ENCODE measurements at places on chromosomes 4 and X. TPM values are rescaled to one million over a fixed set of nuclear protein-coding genes. Genes with fewer than 3 reads are reported as not detected.

GRCh38 chr4:90542216-90542615 is 415.0 kb downstream of the CCSER1 start:
- DNase-seq: no peak

- no peak for DNase-seq
These were observed 28.7 kb downstream of the CC2D2A start for GRCh38 chr4:15498356-15498755.

- DNase-seq: no peak
These were observed 147.1 kb downstream of the CPEB2 start for GRCh38 chr4:15149234-15149838.

DNA sequence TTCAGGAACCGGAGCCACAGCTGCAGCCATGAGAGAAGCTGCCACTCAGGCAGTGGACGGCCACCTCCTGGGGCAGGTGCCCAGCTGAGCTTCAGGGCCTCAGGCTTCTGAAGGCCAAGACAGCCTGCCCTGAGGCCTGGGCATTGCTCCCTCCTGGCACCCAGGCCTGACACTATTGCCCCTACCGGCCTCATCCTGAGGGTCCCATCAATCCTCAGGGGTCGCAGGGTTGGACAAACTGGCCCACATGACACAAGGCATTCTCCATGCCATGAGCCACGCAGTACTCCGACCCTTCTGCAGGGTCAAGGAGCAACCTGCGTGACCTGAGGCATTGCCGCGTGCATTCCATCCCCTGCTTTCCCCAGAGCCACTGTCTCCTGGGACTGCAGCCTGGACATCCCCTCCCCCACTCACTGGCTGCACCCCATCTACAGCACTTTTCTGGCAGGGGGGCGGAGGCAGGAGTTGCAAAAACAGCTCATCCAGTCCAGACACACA is 3.0 kb upstream of the ZFP92 start:
- DNase-seq: no peak

DNA sequence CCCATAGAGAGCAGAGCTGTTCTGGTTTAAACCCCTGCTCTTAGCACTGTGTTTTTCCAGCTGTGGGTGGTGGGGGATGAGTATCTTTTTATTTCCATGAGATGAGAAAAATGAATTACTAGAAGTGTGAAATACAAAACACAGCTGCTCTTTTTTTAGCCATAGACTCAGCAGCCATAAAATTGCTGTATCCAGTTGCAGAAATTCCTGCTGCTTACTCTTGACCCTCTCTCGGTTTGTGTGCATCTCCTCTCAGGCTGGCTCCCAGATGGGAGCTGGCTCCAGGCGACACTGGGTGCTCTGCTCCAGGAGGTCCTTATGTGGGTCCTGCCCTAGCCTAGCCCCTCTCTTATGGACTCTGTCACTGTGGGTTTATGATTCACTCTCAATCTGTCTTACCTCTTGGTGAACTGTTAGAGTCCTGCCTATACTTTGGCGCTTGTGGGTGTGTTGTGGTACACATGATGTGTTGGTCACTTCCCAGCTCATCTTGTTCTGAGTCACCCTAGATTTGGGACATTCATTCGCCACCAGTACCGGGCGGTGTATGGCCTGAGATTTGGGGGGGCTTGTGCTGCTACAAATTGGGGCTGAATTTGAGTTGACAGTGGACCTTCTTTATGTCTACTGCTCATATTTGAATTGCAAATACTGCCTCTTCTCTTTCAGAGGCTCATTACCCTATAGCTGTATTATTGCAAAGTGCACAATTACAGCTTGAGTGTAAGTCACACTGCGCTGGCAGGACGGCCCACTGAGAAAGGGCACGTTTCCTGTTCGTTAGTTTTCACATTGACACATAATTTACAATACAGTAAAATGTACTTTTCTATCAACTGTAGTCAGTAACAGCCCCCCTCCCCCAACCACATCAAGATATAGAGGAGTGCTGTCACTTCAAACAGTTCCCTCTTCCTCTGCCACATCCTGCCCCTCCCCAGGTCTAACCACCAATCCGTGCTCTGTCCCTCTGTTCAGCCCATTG is 46.9 kb upstream of the MSANTD1 start:
- peak; percentile 73 for DNase-seq

GRCh38 chr4:4658052-4658451 is 116.2 kb upstream of the STX18 start:
- DNase-seq: no peak

GRCh38 chr4:80610845-80611677 is 275.5 kb downstream of the CFAP299 start:
- DNase-seq: no peak

DNA sequence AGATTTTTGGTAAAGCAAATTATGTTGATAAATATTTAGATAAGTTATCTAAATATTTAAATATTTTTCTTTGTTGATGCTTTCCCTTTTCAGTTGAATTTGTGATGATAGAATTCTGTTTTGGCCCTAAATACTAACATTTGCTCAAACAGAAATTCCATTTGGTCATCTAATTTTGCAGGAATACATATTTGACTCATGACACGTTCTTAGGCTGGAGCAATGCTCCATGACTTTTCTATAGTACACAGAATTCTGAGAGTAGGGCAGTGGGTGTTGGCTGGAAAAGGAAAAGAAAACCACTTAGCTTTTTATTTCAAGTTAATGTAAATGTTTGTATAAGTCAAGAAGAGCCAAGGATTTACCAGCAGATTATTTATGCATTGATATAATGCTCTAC is 58.6 kb upstream of the GK2 start:
- no peak for DNase-seq

- DNase-seq: no peak
These were observed 26.9 kb downstream of the AFF1 start for GRCh38 chr4:86961605-86962295.

DNA sequence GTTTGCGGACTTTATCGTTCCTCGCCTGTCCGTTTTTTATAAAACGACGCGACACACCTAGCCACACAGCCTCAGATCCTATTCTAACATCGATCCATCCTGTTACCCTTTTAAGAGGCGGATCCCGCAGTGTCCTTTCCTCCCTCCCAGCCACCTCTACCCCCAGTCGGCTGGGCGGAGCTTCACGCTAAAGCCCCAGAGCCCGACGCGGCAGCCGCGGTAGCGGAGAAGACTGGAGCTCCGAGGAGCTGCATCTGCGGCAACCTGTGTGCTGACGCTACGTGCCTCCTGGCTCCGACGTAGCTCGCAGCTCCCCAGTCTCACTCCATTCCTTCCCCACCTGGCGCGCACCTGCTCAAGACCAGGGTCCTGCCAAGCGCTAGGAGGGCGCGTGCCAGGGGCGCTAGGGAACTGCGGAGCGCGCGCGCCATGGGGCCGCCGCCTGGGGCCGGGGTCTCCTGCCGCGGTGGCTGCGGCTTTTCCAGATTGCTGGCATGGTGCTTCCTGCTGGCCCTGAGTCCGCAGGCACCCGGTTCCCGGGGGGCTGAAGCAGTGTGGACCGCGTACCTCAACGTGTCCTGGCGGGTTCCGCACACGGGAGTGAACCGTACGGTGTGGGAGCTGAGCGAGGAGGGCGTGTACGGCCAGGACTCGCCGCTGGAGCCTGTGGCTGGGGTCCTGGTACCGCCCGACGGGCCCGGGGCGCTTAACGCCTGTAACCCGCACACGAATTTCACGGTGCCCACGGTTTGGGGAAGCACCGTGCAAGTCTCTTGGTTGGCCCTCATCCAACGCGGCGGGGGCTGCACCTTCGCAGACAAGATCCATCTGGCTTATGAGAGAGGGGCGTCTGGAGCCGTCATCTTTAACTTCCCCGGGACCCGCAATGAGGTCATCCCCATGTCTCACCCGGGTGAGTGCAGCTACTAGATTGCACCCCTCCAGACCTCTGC is at the start of gene RNF128:
RNF128 (plus strand) TSS at position 217 of the 953 bp plus-strand sequence; CDS start at position 430, 213 bp downstream.
- no peak for DNase-seq

- DNase-seq: no peak
These were observed 20.5 kb downstream of the CNGA1 start for GRCh38 chr4:47996021-47996420.

- no peak for DNase-seq
These were observed 5.0 kb downstream of the LNX1 start for GRCh38 chr4:53586121-53586816.

DNA sequence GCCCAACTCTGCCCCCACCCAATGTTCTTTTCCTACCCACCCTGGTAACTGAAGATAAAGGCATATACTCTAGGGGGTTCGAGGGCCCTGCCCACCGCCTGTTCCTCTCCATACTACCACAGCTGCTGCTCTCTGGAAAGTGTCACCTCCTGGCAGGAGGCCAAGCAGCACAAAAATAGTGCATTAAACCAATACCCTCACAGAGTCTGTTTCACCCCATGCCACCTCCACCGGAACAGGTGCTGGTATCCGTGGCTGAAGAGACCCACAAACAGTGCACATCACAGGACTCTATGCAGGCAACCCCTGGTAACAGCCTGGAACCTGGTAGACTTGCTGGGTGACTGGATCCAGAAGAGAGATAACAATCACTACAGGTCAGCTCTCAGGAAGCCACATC is 85.1 kb upstream of the CTSO start:
- DNase-seq: no peak

DNA sequence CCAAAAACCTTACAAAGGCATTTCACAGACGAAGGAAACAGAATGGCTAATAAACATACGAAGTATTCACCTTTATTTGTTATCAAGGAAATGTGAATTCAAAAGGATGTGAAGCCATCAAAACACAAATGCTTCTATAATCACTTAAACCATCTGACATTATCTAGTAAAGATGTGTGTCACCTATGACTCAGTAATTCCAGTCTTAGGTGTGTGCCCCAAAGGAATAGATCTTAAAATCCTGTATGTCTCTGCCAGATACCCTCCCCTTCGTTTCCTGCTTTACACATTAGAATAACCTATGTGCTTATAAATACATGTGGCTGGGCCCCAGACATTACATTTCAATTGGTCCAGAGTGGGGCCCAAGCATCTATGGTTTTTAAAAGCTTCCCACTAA is 41.8 kb upstream of the CEP135 start:
- no peak for DNase-seq

DNA sequence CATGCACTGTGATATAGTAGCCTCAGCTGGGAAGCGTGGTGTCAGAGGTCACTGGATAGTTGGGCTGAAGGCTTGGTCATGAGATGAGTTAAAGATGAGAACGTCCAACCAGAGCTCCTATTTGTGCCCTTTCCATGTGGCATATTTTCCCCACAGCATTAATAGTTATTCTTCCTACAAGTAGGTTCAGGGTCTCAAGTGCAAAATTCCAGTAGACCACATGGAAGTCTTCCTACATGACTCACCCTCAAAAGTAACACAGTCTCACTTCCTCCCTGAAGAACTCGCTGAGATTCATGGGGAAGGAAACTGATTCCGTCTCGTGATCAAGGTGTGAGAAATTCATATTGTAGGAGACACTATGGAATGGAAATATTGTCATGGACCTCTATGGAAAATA is 1212.5 kb upstream of the PRKX start:
- DNase-seq: no peak

DNA sequence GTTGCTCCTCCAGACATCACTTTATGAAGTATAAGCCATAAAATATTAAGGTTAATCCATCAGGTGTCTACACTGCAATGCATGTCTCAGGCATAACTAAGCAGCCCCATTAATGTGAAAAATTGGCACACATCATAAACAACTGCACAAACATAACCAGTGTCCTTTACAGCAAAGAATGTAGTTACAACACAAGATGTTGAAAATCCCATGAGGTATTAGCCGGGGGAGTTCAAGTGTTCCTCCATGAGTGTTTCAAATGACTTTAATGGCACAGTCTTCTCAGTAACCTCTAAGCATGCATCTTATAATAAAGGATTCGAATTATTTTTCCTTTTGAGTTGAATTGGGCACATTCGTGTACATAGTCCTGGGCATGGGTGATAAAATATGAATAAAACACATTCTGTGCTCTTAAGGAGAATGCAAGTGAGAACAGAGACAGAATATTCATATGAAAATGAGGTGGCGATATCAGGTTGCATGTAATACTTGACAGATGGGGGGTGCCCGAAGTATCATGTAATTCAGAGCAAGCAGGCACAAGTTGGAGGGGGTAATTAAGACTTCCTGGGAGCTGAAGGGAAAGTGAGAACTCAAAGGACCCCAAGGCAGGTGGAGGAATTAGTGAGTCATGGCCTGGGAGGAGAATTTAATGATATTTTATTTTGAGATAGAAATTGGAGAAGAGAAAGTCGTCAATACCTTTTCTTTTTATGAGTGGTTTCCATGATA is 18.2 kb upstream of the VCX2 start:
- no peak for DNase-seq

DNA sequence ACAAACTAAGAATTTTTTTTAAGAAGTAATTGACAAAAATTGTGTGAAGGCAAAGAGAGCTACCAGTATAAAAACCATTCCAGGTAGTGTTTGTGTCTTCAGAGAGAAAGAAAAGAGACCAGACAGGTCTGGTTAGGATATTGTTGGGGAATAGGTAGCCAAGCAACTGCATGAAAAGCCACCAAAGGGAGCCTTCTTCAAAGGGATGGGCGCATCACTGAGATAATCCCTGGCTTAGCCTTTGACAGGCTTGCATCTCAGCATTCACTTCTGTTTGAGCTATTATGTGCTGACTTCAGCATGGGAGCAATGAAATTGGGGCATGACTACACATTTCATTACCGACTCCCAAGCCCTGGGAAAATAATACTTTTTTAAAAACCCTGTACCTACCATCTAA is 496.6 kb downstream of the IL1RAPL1 start:
- no peak for DNase-seq

Gene GLUD2
- 2.9 TPM for polyA plus RNA-seq

Gene POU3F4
- polyA plus RNA-seq: not detected

Gene FGF13
- 12.5 TPM for polyA plus RNA-seq

Gene TNIP3
- polyA plus RNA-seq: 1.3 TPM

All from right lung (tissue), 10 donors.